NCI-H524 treated with DMSO at 0.1 percent for 48 hours (cell line): ENCODE measurements at places on chromosomes 1 and 21.
A peak's percentile ranks its signal among the peaks of the same experiment; 100 is the strongest.

DNA sequence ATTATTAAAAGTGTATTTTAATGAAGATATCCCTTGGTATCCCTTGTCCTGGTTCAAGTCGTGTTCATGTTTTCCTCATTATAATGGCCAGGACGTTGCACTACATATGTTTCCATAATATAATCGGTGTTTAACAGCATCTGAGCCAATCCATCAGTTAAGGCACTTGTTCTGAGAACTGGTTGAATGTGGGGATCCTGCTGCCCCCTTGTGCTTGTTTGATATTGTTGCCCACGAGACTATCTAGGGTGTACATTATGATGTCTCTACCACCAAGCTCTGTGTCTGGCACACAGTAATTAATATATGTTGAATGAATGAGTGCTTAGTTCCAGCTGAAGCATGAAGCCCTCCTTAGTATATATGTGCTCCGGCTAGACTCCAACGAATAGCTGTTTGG lies 193.0 kb downstream of the CACNA1E start:
- no peak for DNase-seq

- no peak for DNase-seq
Observed at GRCh38 chr21:36015045-36015444, 45.3 kb downstream of the SETD4 start.

DNA sequence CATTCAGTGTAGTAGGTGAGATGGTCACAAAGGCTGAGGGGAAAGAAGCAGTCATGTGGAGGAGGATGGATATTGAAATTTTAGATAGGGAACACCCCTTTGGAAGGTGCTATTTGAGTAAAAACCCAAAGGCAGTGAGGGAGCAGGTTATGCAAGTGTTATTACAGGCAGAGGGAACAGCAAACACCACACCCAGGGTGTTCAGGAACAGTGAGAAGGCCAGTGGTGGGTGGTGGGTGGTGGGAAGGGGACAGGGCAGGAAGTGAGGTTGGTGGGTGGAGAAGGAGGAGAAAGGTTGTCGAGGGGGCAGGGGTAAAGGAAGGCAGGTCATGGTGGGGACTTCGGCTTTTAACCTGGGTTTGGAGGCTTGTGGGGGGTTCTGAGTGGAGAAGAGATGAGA lies 39.2 kb upstream of the SCMH1 start:
- no peak for DNase-seq

DNA sequence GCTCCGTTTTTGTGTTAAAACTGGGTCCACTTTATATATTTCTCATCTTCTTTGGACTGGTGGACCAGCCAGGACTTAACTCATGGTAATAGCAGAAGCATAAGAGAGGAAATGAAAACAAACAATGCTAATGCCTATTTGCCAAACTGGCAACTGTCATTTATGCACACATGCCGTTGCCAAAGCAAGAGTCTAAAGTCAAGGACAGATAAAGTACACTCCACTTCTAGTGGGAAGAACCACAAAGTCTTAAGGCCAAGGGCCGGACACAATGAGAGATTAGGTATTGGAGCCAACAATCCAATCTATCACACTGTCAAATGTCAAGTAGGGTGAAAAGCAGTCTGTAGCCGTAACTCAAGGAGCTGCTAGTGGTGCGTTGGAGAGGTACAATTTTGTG lies 157.7 kb downstream of the LYPLAL1 start:
- no peak for DNase-seq

DNA sequence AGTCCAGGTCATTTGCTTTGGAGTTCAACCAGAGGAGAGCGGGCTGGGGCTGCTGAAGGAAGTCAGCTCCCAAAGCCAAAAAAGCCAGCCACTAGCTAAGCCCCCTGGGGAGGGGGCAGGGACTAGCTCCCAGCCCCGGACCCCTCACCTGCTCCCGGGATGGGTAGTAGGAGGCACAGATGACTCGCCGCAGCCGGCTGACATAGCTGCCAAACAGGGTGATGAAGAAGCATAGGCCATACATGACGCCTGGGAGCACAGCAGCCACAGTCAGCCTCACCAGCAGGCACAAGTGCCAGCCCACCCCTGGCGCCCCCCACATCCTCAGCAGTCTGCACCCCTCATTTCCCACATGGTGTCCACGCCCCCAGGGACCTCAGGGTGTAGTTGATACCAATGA lies 7.4 kb downstream of the DCST2 start:
- no peak for DNase-seq

DNA sequence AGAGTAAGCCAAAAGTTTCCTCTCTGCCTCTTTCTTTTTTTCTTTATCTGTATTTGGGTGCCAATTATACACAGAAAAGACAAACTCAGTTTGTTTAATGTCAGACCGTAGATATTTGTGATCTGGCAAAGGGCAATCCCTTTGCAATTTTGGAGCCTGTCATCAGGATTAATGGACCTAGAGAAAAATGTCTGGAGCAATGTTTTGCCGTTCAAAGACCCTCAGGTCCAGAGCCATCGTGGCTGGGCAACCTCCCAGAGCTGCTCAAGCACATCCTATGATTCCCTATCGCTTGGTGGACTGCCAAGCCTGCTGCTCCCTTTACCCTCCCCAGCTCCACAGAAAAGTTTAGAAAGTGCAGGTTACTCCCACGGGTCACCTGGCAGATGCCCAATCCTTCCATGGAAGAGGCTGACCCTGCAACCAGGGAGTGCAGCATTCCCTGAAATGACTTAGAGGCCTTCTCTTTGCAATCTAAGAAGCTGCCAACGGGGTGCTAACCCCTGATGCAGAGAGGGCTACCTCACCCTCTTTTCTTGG lies 112.5 kb upstream of the NGF start:
- no peak for DNase-seq

DNA sequence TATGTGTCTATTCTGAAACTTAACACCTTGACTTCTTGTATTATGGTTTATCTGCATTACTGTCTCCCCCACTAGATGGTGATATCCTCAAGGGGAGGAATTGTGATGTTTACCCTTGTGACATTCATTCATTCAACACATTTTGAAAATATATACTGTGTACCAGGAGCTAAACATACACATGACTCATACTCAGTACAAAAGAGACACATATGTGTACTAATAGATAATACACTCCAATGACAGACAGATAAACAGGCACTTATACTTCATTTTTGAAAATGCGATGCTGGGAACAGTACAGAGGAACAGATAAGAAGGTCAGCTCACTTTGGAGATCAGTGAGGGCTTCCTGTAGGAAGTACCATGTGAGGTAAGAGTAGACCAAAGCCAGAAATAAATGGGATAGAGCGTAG lies 8.9 kb upstream of the RAB3GAP2 start:
- DNase-seq = no peak

DNA sequence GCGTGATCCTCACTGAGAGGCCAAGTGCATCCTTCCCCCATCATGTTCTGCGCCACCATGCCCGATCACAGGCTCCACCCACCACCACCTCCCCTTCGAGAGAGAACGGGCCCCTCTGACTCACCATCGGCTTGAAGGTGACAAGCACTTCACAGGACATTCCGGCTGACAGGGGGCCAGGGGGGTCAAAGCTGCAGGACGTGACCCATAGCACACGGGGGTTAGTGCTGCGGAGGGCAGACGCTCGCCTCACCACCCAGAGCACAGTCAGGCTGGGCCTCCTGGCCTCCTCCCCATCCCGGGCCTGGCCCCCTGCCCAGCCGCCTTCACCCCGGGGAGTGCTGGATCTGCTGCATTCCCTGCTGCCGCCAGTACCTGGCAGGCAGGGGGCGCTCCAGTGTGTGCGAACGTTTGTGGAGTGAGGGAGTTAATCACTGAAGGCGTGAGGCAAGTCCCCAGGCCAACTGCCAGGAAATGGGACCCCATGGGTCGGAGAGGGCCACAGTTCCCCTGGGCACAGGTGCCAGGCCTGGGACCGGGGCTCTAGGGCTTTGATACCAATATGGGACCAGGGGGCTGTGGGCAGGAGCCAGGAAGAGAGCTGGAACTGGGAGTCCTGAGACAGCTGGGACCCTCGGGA lies 40.9 kb upstream of the TMEM52 start:
- no peak for DNase-seq

- no peak for DNase-seq
Observed at GRCh38 chr1:45266151-45266801, 59.9 kb upstream of the ZSWIM5 start.

GRCh38 chr1:180953291-180954004 lies 40.8 kb downstream of the KIAA1614 start:
- no peak for DNase-seq

DNA sequence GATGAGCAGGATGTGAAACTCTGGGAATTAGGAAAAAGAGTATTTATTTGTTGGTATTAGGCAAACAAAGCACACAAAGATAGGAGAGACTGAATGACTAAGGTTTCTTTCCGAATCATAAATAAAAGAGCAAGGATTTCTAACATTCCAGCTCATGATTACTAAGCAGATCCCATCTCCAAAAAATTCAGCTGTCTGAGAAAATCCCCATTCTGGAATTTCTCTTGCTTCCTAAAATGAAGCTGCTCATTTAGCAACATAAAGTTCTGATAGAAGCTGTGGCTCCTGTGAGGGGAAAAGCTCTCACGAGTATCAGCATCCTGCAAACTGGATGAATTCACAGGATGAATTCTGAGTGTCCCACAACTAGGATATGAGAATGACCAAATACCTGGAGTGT lies 6.7 kb upstream of the SH2D5 start:
- no peak for DNase-seq

- peak; percentile 52 for DNase-seq
Observed at GRCh38 chr1:50110656-50111055, 1.9 kb downstream of the ELAVL4 start.

- no peak for DNase-seq
Observed at GRCh38 chr21:33668180-33668579, 25.9 kb downstream of the ITSN1 start.

- DNase-seq = no peak
Observed at GRCh38 chr1:219092206-219092605, 81.5 kb upstream of the LYPLAL1 start.

- no peak for DNase-seq
Observed at GRCh38 chr1:37761416-37762095, 3.4 kb downstream of the EPHA10 start.

DNA sequence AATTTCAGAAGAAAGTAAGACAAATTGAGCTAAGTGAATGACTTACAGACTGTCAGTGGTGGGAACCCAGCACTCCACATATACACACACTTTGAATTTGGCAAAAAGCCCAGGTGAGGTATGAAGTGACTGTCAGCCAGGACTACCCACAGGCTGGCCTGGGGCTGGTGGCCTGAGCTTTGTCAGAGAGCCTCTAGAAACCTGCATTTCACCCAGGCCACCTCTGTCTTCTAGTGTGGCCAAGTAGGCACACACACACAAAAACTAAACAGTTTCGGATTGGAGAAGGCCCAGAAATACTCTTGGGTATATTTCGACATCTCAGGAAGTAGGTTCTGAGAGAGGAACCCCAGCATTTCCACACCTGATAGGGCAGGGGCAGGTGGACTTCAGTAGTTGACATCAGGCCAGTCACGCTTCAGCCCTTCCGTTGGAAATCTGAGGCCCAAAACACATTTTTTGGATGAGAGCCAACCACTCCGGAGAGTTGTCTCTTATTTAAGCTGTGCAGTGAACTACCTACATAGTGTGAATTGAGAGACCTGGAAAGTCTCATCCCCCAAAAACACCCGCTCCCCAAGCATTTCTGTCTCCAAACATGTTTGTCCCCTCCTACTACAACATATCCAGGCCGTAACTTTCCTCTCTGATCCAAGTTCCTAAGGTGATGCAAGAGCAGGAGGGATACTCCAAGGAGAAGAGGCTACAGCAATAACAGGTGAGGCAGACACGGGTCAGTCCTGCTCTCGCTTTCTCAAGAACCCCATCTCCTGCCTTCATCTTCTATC lies 167.2 kb upstream of the PROX1 start:
- no peak for DNase-seq

DNA sequence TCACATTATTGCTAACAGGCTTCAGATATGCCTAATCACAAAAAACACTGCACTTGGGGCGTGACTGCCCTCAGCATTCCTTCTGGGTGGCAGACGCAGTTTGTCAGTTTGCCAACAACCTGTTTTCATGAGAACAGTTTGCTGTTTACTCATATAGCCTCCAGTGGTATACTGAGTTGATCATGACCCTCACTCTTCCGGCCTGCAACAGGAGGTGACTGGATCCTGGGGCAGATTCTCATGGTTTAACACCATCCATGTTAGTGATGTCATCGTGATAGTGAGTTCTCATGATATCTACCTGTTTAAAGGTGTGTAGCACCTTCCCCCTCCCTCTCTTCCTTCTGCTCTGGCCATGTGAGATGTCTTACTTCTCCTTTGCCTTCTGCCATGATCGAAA lies 555.2 kb downstream of the PLPP3 start:
- DNase-seq = no peak

- DNase-seq = no peak
Observed at GRCh38 chr1:100606438-100606837, 68.5 kb downstream of the GPR88 start.

DNA sequence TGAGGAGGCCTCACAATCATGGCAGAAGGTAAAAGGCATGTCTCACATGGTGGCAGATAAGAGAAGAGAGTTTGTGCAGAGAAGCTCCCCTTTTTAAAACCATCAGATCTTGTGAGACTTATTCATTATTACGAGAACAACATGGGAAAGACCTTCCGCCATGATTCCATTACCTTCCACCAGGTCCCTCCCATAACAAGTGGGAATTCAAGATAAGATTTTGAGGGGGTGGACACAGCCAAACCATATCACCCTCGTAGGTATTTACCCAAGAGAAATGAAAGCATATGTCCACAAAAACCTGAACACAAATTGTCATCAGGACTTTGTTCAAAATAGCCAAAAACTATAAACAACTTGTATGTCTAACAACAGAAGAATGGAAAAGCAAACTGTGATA lies 45.9 kb upstream of the TENT5C start:
- DNase-seq = no peak

DNA sequence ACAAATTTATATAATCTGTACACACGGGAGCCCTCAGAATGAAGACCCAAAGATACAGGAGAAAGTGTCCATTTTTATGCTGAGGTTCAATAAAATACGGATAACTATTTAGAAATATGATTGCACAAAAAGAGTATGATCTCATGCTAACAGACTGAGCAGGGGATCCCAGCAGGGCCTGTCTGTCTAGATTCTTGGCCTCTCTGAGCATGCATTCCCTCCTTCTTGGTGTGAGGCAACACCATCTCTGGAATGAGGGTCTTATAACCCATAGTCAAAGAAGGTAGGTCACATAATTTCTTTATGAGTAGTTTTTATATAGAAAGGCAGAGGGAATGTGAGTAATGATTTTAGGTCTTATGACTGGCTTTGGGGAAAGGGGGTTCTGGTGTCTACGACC lies 5.4 kb downstream of the PRMT6 start:
- DNase-seq = no peak

DNA sequence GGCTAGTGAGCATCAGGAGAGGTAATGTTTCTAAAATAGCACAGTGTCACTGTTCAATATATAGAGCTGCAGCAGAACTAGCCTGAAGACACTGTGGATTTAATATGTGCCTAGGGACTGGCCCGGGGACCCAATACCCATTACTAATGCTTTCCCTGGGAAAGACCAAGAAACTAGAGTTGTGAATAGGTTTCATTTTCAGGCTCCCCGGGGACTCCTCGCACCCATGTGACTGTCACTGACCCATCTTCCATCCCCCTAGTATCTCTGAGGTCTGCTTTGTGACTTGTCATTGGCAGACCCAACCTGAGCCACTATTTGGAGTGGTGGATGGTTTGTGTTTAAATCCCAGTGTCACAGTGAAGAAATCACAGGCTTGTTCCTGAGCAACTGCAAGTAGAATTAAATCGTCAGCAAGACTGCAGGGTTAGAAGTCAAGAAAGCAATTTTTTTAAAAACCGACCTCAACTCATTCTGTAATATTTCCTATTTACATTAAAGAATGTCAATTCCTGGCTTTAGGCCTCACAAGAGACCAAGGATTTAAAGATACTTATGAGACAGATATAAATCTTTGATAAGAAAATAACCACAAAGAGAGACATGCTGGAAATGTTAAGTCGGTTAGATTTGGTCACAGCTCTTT lies 130.0 kb upstream of the TNR start:
- no peak for DNase-seq
